Stimulated activated CD8-positive, alpha-beta memory T cell treated with anti-CD3 and anti-CD28 coated beads, Interleukin-4, amount 100 ng/mL, for 1 hour (primary cell): ENCODE measurements at places on chromosomes 5 and 9.
A peak's percentile ranks its signal among the peaks of the same experiment; 100 is the strongest.

- no peak for DNase-seq
Observed at GRCh38 chr5:126364206-126364902, 58.9 kb upstream of the GRAMD2B start.

GRCh38 chr9:23322392-23322791, 503.6 kb downstream of the ELAVL2 start:
- no peak for DNase-seq

DNA sequence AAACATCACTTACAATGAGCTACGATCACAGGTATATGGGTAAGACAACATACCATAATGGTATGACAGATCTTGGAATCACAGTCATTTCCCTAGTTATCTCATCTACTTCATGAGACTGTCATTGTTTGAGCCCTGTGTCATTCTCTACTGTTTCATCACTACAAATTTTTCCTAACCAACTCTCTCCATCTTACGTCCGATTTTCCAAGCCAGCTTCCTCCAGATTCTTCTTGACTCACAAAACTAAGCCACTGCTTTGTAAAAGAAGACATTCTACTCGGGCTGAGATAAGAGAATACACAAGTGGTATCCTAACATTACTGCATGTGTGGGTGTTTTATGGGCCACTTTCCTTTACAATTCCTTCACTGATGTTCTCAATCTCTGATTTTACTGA, 49.6 kb downstream of the SERINC5 start:
- no peak for DNase-seq

DNA sequence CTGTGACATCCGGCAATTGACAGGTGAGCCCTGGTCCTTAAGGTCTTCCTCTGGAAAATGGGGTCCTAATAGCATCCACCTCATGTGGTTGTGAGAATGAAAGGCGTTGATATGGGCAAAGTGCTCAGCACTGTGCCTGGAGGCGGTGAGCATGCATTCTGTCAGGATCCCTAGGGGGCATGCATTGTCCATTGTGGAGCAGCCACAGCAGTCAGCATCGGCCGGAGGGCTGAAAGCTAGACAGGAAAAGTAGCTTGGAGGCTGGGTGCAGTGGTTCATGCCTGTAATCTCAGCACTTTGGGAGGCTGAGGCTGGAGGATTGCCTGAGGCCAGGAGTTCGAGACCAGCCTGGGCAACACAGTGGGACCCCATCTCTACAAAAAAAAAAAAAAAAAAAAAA, 122.2 kb downstream of the LHX2 start:
- no peak for DNase-seq

- no peak for DNase-seq
Observed at GRCh38 chr5:146301626-146302025, 37.0 kb upstream of the POU4F3 start.

- no peak for DNase-seq
Observed at GRCh38 chr5:116176121-116176520, 91.3 kb downstream of the COMMD10 start.

DNA sequence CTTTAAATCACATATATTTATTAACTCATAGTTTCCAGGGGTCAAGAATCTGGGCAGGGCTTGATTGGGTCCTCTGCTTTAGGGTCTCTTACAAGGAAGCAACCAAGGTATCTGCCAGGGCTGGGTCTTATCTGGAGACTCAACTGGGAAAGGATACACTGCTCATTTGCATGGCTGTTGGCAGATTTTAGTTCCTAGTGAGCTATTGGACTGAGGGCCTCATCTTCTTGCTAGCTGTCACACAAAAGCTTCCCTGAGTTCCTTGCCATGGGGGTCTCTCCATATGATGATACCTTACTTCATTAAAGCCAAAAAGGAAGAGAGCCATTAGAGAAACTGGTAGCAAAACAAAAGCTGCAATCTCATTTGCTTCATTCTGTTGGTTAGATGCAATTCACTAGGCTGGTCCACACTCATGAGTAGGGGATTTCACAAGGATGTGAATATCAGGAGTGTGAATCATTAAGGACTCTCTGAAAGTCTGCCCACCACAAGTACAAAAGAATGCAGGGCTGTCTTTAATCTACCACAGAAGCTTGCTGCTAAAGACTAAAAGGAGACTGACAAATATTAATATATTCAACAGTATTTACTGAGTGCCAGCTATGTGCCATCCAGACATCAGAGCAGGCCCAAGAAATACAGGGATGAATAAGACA, 42.0 kb upstream of the TIMD4 start:
- DNase-seq, result no peak

DNA sequence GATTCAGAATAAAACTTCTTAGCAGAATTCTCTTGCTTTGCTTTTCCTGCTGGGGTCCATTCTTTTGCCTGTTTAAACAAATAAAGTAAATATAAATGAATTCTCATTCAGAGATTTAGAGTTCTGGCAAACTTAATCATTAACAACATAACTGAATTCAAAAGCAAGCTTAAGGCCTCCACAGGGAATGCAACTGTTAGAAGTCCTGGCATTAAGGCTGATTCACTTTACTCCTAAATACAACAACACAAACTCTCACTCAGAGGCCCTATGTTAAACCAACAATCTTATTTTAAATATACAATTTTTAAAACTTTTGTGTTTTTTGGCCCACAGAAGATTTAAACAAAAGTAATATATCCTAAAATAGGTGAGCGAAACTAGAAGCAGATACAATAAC, 178.3 kb downstream of the AP3B1 start:
- DNase-seq, result no peak

- DNase-seq, result no peak
Observed at GRCh38 chr9:132366481-132366880, 11.7 kb upstream of the SETX start.

DNA sequence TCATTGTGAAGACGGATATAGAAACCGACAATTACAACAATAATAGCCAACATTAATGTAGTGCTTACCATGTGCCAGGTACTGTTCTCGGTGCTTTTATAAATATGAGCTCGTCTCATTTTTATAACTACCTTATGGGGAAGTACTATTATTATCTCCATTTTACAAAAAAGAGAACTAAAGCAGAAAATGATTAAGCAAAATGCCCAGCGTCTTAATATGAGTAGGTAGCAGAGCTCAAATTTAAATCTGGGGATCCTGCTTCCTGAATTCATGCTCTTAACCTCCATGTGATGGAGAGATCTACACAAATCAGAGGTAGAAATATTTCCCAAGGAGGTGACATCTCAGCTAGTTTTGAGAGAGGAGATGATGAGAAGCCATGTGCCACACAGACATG, 256.9 kb downstream of the TRIM32 start:
- no peak for DNase-seq

DNA sequence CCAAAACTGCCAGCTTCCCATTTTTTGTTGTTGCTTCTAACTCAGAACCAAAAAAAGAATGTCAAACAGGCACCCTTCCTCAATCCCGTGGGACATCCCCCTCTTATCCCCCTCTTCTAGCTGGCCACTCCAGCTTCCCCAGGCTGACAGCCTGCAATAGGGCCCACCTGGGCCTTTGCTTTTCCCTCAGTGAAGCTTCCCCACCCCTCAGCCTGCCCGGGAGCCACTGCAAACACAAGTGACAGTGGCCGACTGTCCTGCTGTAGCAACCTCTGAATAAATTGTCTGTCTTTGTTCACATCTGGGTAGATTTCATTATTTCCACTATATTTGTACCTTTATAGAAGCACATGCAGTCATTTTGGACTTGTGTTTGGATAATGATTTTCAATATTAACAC, 245.3 kb downstream of the GADD45G start:
- no peak for DNase-seq

- no peak for DNase-seq
Observed at GRCh38 chr5:123997462-123998215, 485.7 kb downstream of the CSNK1G3 start.

GRCh38 chr5:79119486-79119885, 7.9 kb downstream of the BHMT start:
- no peak for DNase-seq

DNA sequence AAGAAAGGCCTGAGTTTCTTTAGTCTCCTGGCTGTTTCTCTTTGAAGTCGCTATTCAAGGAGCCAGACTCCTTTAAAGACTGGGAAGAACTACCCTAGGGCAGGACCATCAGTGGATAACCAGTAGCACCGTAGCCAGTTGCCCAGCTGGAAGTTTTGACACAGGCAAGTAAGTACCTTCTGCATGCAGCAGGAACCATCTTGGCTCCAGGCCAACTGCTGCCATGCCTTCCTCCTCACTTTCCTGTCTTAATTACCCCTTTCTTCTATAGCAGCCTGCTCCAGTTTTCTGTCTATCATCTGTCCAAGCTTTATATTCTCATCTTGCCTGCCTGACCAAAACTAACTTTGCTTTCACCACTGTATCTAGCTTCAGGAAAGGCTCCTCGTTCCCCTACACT, 149.7 kb upstream of the SV2C start:
- no peak for DNase-seq

DNA sequence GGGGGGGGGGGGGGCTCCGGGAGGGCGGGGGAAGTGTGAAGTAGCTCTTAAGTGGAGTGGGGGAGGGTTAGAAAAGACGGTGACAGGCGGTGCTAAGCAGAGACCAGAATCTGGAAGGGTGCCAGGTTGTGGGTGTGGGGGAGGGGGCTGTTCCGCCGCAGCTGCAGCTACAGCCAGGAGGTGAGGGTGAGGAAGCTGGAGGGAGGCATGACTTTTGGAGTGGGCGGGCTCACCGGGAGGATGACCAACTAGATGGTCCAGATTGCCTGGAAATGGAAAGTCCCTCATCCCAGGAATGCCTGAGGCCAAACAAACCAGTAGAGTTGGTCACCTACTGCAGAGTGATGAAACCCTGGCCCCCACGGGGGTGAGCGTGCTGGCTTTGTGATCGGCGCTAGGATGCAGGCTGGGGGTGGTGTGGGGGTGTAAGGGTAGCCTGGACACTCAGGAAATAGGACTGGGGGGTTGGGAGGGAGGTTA, 158.1 kb upstream of the SHB start:
- DNase-seq, result peak; percentile 35

DNA sequence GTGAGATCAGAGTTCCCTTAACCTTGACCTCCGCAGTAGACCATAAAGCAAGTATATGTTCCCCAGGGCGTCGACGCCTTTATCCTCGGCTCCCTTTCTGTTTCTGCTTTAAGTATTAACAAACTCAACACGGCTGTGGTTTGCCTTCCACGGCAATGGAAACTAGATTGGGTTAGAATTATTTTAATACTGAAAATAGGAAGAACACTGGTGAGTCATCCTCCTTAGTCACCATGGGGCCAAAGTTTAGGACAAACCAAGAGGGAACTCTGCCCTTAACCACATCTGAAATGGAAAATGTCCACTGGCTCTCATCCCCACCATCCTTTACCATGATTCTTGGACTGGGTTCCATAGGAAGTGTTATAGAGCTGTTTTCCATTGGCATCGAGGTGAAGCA, 386.1 kb downstream of the ACTL7B start:
- no peak for DNase-seq

DNA sequence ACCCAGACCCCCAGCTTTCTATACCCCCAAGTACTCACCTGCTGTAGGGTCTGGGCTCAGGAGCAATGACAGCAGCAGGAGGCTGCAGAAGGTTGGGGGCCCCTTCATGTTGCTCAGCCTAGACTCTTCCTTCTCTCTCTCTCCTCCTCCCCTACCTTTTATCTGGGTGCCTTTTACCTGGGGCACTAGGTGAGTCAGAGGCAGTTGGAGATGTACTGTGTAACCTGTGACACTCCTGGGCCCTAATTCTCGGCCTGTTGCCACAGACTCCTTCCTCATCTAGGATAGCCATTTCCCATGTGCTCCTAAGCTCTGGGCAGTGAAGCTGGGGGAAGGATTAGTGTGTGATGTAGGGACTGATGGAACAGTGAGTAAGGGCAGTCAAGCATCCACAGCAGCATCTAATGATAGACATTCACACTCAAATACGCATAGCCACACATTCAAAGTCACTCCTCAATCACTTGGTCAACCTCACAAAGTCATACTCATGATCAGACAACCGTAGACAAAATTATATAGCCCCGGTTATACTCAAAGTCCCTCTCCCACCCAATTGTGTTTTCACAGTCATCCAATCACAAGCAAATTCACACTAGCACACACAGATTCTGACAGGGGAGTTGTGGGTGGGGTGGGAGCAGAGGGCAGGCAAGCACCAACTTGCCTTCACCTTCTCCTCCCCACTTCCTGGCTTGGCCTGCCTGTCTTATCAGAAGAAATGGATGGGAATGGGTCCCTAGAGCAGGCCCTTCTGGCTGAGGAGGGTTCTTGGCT, at the start of gene CCL27:
Gene CCL27, minus strand, starts transcription at position 132 of the 777 bp plus-strand sequence. Its CDS starts 24 bp downstream, at position 108.
- DNase-seq, result no peak

DNA sequence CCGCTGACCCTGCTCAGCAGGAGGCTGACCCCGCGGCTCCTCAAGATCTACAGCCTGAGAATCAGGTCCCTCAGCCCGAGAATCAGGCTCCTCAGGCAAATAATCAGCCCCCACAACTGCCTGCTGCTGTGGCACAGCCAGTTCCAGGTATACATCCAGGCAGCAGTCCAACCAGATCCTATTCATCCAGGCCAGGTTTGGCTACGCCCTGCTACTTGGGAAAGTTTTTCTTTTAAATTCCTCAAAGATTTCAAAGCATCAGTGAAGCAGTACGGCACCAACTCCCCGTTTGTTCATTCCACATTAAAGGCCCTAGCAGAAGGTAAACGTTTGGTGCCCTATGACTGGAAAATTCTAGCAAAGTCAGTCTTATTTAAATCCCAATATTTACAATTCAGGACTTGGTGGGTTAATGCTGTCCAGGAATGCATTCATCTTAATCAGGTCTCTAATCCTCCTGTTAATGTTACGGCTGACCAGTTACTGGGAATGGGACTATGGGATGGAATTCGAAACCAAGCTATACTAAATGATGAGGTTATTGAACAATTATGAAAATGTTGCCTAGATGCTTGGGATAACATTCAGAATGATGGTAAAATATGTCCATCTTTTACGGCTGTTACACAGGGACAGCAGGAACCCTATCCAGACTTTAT, 102.3 kb downstream of the SYK start:
- no peak for DNase-seq

GRCh38 chr9:7097040-7097715, 339.4 kb downstream of the KDM4C start:
- DNase-seq, result no peak

DNA sequence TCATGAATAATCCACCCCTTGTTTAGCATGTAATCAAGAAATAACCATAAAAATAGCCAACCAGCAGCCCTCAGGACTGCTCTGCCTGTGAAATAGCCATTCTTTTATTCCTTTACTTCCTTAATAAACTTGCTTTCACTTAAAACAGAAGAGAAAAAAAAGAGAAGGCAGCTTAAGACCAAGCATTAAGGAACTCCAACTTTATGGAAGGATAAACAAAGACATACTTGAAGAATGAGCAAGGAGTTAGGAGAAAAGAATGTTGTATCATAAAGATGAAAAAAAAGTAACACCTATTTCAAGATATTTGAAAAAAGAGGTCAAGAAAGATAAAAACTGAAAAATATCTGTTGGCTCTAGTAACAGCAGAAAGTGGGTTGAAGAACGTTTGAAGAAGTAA, 107.6 kb downstream of the RNF180 start:
- no peak for DNase-seq

- DNase-seq, result no peak
Observed at GRCh38 chr9:107938801-107939386, 449.3 kb upstream of the KLF4 start.

- no peak for DNase-seq
Observed at GRCh38 chr9:16132513-16132912, 579.7 kb downstream of the CCDC171 start.
